Fibroblast of skin of scalp (primary cell): ENCODE measurements at places on chromosomes 2 and 18.
A peak's percentile ranks its signal among the peaks of the same experiment; 100 is the strongest.

DNA sequence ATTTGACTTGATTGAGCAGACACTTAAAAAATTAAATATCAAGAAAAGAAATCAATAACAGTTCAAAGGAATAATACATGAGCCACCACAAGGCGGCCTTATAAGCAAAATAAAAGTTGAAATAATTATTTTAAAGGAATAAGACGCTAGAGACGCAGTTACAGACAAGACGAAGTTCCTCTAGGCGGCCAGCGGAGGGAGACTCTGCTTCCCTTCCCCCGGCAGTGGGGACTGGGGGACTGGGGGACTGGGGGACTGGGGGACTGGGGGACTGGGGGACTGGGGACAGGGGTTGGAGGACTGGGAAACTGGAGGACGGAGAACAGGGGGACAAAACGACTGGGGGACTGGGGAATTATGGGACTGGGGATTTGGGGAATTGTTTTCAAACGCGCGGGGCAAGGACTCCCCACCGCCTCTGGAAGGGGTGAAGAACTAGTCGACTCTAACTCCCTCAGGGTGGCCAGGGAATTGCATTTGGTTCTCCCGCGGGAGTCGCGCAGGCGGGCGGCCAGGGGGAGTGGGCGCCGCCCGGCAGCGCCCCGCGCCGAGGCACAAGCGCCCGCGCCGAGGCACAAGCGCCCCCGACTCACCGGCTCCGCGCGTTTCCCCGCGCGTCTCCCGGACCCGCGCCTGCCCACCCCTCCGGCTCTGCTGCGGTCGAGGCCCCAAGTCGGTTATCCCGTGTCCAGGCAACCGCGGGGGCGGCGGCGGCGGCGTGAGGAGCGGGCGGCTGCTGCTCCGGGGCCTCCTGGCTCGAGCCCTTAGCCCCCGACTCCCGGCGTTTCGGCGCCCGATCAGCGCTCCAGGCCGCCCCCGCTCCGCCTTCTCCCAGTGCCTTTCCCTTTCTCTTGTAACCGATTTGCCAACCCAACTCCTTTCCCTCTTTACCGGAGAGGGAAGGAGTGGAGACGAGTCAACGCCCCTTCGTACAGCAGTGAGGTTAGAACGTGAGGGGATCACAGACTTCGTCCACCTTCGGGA lies at the start of gene CCDC178:
TSS of gene CCDC178 (minus strand) at position 662 of the 984 bp plus-strand sequence. CDS start 28,633 bp downstream, outside the sequence.
- peak; percentile 77 for DNase-seq

DNA sequence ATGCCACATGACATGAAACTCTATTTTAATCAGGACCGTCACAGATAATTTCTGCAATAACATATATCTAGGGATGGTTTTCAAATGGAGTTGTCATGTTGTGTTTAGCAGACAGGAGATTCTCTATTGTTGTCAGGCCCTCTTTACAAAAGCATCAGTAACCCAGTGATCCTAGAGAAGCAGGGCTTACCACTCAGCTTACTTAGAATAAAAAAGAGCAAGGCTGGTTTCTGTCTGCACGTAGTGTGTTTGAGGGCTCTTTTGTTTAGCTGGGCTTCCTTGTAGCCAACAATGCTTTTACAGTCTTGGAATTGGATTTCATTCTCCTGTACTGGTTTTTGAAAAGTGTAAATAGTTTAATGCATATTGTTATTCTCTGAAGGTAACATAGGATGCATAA lies 210.5 kb upstream of the NRP2 start:
- DNase-seq = no peak

GRCh38 chr2:147468349-147468748 lies 376.5 kb upstream of the ACVR2A start:
- DNase-seq = no peak

GRCh38 chr2:182208421-182208820 lies 218.4 kb downstream of the PDE1A start:
- no peak for DNase-seq

DNA sequence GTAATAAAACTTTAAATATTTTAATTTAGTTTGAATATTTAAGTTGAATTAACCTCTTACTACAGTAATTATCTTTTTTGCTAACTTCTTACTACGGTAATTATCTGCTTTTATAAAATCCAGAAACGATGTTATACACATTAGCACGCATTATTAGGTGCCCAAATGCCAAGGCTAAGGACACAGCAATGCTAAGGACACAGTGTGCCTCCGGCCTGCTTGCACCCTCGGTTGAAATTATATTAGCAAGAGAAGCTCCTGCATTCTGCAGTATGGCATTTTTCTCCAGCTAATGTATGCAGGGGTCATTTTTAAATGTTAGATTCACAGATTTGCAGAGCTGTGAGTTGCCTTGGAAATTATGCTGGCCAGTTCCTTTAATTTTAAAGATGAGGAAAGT lies 220.0 kb downstream of the NEDD4L start:
- DNase-seq = no peak

- DNase-seq = no peak
These were observed 564.3 kb upstream of the FSIP2 start for GRCh38 chr2:185174353-185174752.

DNA sequence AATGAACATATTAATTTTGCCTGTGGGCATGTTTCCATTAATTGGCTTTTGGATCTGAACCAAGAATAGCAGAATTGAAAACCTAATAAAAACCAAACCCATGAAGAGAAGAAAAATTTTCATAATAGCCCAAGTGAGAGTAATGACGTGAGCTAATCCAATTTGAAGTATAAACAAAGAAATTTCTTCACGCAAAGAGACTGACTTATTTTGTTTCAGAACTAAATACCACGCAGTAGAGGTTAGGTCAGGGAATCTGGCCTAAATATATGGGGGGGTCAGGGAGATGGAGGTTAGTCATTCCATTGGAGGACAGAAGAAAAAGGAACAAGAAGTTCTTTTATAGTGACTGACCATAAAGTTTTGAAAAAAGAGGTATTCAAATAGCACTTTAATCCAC lies 94.1 kb upstream of the CYP1B1 start:
- peak; percentile 25 for DNase-seq

- no peak for DNase-seq
These were observed 80.1 kb downstream of the CYBRD1 start for GRCh38 chr2:171602352-171602751.

- no peak for DNase-seq
These were observed 59.8 kb downstream of the ZNF532 start for GRCh38 chr18:58924473-58924872.

- DNase-seq = no peak
These were observed 184.3 kb downstream of the UBE2E3 start for GRCh38 chr2:181164699-181165098.

DNA sequence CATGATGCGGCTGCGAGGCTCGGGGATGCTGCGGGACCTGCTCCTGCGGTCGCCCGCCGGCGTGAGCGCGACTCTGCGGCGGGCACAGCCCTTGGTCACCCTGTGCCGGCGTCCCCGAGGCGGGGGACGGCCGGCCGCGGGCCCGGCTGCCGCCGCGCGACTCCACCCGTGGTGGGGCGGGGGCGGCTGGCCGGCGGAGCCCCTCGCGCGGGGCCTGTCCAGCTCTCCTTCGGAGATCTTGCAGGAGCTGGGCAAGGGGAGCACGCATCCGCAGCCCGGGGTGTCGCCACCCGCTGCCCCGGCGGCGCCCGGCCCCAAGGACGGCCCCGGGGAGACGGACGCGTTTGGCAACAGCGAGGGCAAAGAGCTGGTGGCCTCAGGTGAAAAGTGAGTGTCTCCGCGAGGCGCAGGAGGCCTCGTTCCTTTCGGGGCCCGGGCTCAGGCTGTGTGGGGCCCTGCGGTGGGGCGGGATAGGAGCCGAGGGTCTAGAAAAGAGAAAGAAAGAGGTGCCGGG lies 520 bp downstream of the GLS start:
- no peak for DNase-seq

DNA sequence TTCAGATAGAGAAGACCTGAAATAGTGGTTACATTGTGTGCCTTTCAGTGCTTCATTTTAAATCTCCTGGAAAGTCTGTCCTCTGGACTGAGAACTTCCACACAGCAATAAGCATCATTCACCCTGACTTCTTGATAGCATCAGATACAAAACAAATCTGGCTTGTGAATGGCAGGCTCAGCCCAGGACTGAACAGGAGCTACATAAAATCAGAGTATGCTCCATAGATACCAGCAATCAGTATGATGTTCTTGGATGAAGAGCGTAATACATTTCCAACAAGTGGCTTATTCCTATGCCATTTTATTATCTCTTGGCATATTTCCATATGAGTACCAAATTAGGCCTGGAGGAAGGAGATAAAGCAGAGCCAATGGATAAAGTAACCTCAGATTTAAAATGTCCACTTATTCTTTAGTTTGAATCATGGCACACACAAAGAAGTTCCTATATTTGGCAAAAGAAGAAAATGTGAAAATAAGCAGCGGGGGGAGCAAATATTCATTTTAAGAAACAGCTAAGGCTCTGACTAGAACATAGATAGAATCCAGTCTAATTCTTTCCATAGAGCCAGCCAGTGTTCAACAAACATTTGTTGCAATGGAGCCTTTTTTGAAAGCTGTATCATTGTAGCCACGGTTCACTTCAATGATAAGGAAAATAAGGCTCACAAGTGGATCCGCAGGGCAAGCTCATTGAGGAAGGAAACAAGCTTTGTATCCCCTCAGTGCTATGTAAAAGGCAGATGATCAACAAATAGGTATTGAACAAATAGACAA lies 230.8 kb upstream of the CHAC2 start:
- DNase-seq = no peak

GRCh38 chr2:102278720-102279390 lies 32.5 kb upstream of the IL1RL1 start:
- peak; percentile 57 for DNase-seq

DNA sequence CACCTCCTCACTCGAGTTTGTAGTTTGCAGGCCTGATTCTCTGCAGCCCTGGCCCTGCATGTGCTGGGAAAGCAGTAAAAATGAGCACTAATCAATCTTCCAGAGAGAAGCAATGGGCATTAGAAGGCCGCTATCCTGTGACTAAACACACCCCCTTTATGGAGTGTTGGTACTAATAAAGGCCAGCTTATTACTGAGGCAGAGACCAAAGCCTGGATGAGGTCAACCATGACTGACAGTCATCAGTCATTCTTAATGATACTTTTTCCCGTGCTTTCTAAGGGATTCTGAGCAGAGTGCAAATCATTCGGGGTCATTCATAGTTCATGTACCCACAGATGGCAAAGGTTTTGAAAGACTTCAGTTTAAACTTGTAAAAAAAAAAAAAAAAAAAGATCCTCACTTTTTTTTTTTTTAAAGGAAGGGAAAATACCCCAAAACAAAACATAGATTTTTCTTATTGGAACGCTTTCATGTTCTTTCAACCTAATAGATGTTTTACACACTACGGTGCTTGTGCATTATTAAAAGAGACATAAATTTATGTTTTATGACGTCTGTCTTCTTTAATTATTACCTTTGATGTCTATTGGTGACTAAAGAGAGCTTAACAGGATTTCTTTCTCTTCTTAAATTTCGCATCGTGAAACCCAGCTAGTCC lies 13.2 kb downstream of the TSHZ1 start:
- DNase-seq = no peak

GRCh38 chr2:119853777-119854399 lies 94.2 kb downstream of the PTPN4 start:
- no peak for DNase-seq

GRCh38 chr18:25103468-25104155 lies 248.4 kb downstream of the ZNF521 start:
- no peak for DNase-seq

- no peak for DNase-seq
These were observed 528.8 kb downstream of the CMPK2 start for GRCh38 chr2:6336752-6337471.
